ENCODE measurements at places on chromosomes 12 and 14. TPM values are rescaled to one million over a fixed set of nuclear protein-coding genes. Genes with fewer than 3 reads are reported as not detected.

BBOF1 gene
- 1.7 TPM for total RNA-seq

RASSF9 gene
- not detected for total RNA-seq

IAPP gene
- not detected for total RNA-seq

UNC79 gene
- total RNA-seq = not detected

OTX2 gene
- total RNA-seq = not detected

ASB2 gene
- total RNA-seq = 20.7 TPM
